A172 (cell line): ENCODE measurements at places on chromosomes 3 and 15. TPM values are rescaled to one million over a fixed set of nuclear protein-coding genes. Genes with fewer than 3 reads are reported as not detected.

- DNase-seq = no peak
Measured at GRCh38 chr15:25619761-25620160, 180.9 kb upstream of the UBE3A start.

GRCh38 chr3:107925851-107926250 lies 165.0 kb downstream of the CD47 start:
- no peak for DNase-seq

TBL1XR1 gene
- total RNA-seq = 85.4 and 88.3 TPM in 2 replicates

CCR9 gene
- total RNA-seq = not detected in 2 replicates

SH2D7 gene
- total RNA-seq = not detected in 2 replicates

DNA sequence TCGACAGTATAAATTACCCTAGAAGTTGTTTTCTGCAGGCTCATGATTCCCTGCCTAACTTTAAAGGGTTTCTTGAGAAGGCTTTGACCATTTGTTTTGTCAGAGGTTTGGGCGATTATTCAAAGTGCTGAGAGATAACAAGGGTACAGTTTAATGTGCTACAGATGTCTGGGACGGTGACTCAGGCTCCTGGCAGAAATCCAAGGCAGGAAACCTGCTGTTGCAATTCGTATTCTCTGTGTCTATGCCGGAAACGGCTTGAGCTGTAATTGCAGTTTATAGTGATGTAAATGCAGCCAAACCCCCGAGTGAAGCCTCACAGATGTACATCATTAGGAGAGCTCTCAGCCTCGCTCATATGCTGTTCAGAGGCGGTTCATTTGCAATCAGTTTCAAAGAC lies 65.6 kb downstream of the SYNPR start:
- peak; percentile 94 for DNase-seq

TEX55 gene
- not detected in 2 replicates for total RNA-seq

- DNase-seq = peak; percentile 19
Measured at GRCh38 chr3:139317660-139318430, 26.0 kb upstream of the MRPS22 start.

DNA sequence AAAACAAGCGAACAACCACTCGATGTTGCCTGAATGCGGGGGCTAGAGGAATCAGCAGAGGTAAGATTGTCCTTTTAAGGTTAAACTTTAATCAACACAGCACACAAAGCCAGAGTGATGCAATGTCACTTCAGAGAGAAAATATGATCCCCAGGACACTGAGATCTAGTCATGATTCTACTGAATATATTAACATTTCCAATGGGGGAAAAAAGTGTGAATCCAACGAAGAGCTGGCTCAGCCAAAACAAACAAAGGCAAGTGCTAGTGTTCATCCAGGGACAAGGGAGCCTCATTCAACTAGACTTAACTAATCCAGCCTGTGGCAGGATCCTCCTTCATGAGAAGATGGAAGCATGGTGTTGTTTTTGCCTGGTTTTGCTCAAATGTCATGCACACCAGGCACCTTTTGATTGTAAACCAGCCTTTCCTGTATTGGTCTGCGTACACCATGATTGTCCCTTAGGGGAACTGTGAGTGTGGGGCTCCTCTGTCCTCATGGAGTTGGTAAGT lies 35.8 kb downstream of the SCG5 start:
- DNase-seq = no peak

DNAH12 gene
- total RNA-seq = 0.12 TPM in 1 of 2 replicates, not detected in the other

LOXL1 gene
- total RNA-seq = 91.0 and 92.8 TPM in 2 replicates

CHDH gene
- total RNA-seq = 0.55 and 0.67 TPM in 2 replicates
